Glutamatergic neuron (in vitro differentiated cells): ENCODE measurements at places on chromosomes 1 and 21. TPM values are rescaled to one million over a fixed set of nuclear protein-coding genes. Genes with fewer than 3 reads are reported as not detected.
A peak's percentile ranks its signal among the peaks of the same experiment; 100 is the strongest.

- H3K27me3 ChIP-seq, result peaks cover 7% of the 10 kb centered on the region
- H3K27ac ChIP-seq, result no peak overlapping the region
- peaks cover 22% of the 10 kb centered on the region for H3K4me1 ChIP-seq
- no peak for DNase-seq
These were observed 1.8 kb upstream of the CERS2 start for GRCh38 chr1:150976401-150976821.

DNA sequence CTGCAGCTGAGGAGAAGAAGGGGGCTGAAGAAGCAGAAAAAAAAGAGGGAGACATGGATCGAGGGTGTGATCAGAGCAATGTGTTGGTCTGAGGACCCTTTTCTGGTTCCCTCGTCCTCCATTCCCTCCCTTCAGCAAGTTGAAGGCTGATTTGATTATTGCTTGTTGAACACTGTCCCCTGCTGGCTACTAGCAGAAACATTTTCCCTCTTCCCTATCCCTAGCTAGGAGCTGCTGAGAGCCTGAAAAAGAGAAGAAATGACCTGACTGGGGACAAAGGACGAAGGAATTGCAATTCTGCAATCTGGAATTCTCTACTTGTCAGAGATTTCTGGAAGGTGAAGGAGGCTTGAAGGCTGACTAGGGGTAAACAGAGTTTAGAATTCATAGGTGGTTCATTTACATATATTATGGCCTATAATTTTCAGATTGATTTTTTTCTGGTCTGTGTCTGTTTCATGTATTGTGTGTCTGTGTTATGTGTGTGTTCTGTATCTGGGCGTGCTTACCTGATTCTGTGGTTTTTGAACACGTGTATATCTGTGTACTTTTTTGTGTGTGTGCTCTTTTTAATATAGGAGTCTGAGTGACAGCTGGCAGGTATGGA lies 9.8 kb downstream of the NHLH1 start:
- DNase-seq, result no peak
- H3K4me3 ChIP-seq, result peak overlapping the region; percentile 96
- peaks cover 47% of the 10 kb centered on the region for H3K4me1 ChIP-seq
- H3K36me3 ChIP-seq, result peaks cover 9% of the 10 kb centered on the region
- H3K27me3 ChIP-seq, result peaks cover 33% of the 10 kb centered on the region

The KCNA10 gene
- not detected for total RNA-seq

DNA sequence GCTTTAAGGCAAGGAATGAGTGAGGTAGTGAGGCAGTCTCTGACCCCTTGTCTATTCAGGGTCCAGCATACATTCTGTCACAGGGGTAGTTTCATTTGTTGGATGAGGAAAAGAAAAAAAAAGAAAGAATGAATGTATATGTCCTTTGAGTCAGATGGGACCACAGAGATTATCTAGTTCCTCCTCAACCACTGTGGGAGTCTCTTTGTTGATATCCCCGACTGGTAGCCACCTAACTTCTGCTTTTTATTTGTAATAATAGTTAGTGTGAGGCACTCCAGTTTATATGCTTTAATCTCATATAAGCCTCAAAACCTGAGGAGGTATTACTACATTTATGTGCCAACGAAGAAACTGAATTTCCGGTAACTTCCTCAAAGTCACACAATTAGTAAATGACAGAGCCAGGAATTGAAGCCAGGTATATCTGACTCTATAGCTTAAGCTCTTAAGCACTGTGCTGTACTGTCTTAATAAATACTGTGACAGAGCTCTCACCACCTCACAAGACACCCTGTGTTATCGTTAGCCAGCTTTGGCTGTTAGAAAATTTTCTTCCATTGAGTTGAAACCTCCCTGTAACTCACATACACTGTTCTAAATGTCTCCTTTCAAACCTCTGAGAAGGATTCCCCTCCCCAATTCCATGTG lies 82.2 kb downstream of the MDM4 start:
- no peaks in the 10 kb centered on the region for H3K27me3 ChIP-seq
- H3K27ac ChIP-seq, result no peak overlapping the region
- H3K4me3 ChIP-seq, result no peak overlapping the region
- no peaks in the 10 kb centered on the region for H3K36me3 ChIP-seq
- peaks cover 24% of the 10 kb centered on the region for H3K4me1 ChIP-seq

The A3GALT2 gene
- total RNA-seq, result 0.71 TPM

GRCh38 chr1:25028907-25029599 lies 99.0 kb upstream of the RUNX3 start:
- H3K27ac ChIP-seq, result no peak overlapping the region
- H3K4me1 ChIP-seq, result peaks cover 2% of the 10 kb centered on the region
- DNase-seq, result no peak
- H3K27me3 ChIP-seq, result peaks cover 2% of the 10 kb centered on the region
- no peak overlapping the region for H3K4me3 ChIP-seq
- no peaks in the 10 kb centered on the region for H3K36me3 ChIP-seq

- H3K27ac ChIP-seq, result no peak overlapping the region
- H3K27me3 ChIP-seq, result no peaks in the 10 kb centered on the region
- H3K36me3 ChIP-seq, result peaks cover 8% of the 10 kb centered on the region
These were observed 147.9 kb downstream of the C1orf21 start for GRCh38 chr1:184534690-184535089.

The SCNM1 gene
- 44.2 TPM for total RNA-seq

- H3K27ac ChIP-seq, result peak overlapping the region; percentile 28
- DNase-seq, result no peak
- peak overlapping the region; percentile 76 for H3K4me3 ChIP-seq
- no peaks in the 10 kb centered on the region for H3K27me3 ChIP-seq
- H3K4me1 ChIP-seq, result peaks cover 7% of the 10 kb centered on the region
- H3K36me3 ChIP-seq, result no peaks in the 10 kb centered on the region
These were observed 369 bp upstream of the ZYG11B start for GRCh38 chr1:52725903-52726264.

The SPRR2B gene
- not detected for total RNA-seq

GRCh38 chr1:21736876-21737275 lies 46.1 kb downstream of the USP48 start:
- no peak overlapping the region for H3K4me3 ChIP-seq
- no peak for DNase-seq
- H3K27ac ChIP-seq, result no peak overlapping the region
- no peaks in the 10 kb centered on the region for H3K36me3 ChIP-seq

- H3K27ac ChIP-seq, result no peak overlapping the region
- DNase-seq, result no peak
- H3K4me3 ChIP-seq, result no peak overlapping the region
- H3K27me3 ChIP-seq, result no peaks in the 10 kb centered on the region
- no peaks in the 10 kb centered on the region for H3K36me3 ChIP-seq
- no peaks in the 10 kb centered on the region for H3K4me1 ChIP-seq
These were observed 512.6 kb downstream of the MRPL39 start for GRCh38 chr21:25094695-25095094.

DNA sequence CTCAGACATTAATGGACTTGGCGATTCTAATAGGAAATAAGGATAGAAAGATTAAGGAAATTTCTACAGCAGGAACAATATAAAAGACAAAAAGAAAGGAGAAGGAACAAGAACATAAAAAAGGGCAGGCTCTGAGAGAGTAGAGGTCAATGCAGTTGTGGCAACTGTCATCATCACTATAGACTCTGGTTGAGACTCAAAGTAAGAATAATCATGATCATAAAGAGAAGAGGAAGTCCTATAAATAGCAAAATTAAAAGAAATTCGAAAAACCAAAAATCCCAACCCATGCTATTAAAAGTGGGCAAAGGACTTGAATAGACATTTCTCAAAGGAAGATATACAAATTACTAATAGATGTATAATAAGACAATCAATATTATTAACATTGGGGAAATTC lies 14.4 kb upstream of the XCL1 start:
- no peak overlapping the region for H3K27ac ChIP-seq
- H3K4me3 ChIP-seq, result no peak overlapping the region
- H3K27me3 ChIP-seq, result no peaks in the 10 kb centered on the region
- no peaks in the 10 kb centered on the region for H3K36me3 ChIP-seq

The KCNJ15 gene
- not detected for total RNA-seq

- H3K27ac ChIP-seq, result no peak overlapping the region
- H3K36me3 ChIP-seq, result no peaks in the 10 kb centered on the region
- no peak overlapping the region for H3K4me3 ChIP-seq
These were observed 54.5 kb downstream of the BACE2 start for GRCh38 chr21:41222247-41223068.

The LCE2A gene
- not detected for total RNA-seq

The OR2T4 gene
- not detected for total RNA-seq

DNA sequence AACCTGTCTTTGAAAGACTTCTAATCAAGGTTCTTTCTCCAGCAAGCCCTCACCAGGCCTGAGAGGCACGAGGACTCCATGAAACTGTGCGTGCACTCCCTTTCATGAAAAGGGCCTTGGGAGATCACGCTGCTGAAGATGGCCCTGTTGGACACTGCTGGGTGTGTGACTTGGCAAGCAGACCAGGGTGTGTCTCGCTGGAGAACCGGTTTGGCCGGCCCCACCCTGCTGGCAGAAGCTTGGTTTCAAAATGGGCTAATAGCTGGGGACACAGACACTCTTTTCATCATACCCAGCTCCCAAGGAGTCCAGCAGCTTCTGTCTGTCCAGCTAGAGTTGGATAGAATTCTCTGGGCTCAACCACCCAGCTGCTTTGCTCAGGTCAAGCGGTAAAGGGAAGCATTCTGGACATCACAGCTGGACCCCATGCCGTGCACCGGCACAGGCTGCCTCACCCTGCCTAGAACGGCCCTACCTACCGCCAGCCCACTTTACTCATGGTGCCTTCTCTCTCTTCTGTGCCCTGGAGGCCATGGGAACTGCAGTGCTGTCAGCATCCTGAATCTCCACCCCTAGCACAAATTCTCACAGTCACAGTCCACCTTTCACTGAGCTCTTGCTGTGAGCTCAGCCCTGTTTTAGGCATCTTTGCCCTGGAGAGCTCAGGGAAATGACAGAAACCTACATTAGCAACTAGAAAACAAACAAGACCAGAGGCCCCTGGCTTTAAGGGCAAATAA lies 24.6 kb downstream of the PKP1 start:
- no peaks in the 10 kb centered on the region for H3K36me3 ChIP-seq
- peaks cover 21% of the 10 kb centered on the region for H3K4me1 ChIP-seq
- no peak overlapping the region for H3K27ac ChIP-seq

GRCh38 chr1:42924851-42925760 lies 33.6 kb downstream of the SLC2A1 start:
- DNase-seq, result peak; percentile 46
- peak overlapping the region; percentile 97 for H3K27ac ChIP-seq
- peaks cover 12% of the 10 kb centered on the region for H3K4me1 ChIP-seq
- peaks cover 6% of the 10 kb centered on the region for H3K36me3 ChIP-seq
- peaks cover 13% of the 10 kb centered on the region for H3K27me3 ChIP-seq
- peak overlapping the region; percentile 92 for H3K4me3 ChIP-seq

DNA sequence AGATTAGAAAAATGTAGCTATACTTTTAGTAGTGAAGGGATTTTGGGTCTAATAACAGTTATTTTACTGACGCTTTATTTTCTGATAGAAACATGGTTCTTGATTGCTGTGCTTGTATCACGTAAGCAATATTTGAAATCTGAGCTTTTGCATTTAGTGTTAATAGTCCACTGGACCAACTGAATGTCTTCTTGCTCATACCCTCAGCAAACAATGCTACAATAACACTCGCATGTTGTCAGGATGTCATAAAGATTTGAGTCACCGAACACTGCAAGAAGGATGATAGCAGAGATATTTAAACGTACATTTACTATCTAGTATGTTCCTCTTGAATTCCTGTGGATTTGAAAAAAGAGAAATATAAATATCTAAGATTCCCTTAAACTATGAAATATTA lies 7.5 kb downstream of the DYRK1A start:
- DNase-seq, result no peak
- no peaks in the 10 kb centered on the region for H3K36me3 ChIP-seq
- no peaks in the 10 kb centered on the region for H3K27me3 ChIP-seq
- H3K4me1 ChIP-seq, result peaks cover 45% of the 10 kb centered on the region

The KIF2C gene
- total RNA-seq, result 8.6 TPM

DNA sequence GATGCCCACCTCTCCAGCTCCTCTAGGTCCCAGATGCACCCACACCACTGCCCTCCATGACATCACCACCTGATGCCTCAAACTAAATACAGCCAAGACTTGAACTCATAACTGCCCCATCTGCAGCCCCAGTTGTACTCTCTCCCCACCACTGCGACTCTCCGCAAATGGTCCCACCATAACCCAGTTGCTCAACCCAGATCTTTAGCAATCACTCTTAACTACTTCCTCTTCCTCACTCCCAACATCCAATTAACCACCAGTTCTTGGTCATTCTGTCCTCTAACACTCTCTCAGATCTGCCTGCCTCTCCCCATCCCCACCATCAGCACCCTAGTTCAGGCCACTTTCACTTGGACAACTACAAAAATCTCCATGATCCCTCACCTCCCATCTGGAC lies 36.8 kb upstream of the PLA2G2C start:
- no peak for DNase-seq
- H3K27me3 ChIP-seq, result peaks cover 3% of the 10 kb centered on the region
- no peak overlapping the region for H3K4me3 ChIP-seq
- H3K27ac ChIP-seq, result no peak overlapping the region

The DMBX1 gene
- not detected for total RNA-seq

The TDRD10 gene
- not detected for total RNA-seq

- DNase-seq, result no peak
- no peaks in the 10 kb centered on the region for H3K27me3 ChIP-seq
- no peak overlapping the region for H3K4me3 ChIP-seq
- H3K27ac ChIP-seq, result no peak overlapping the region
These were observed 28.8 kb downstream of the TAF5L start for GRCh38 chr1:229596925-229597699.

GRCh38 chr1:170707959-170708655 lies 44.2 kb downstream of the PRRX1 start:
- no peaks in the 10 kb centered on the region for H3K27me3 ChIP-seq
- H3K27ac ChIP-seq, result no peak overlapping the region
- DNase-seq, result no peak
- no peaks in the 10 kb centered on the region for H3K36me3 ChIP-seq

The CNKSR1 gene
- total RNA-seq, result 9.9 TPM

The HIVEP3 gene
- 15.1 TPM for total RNA-seq

GRCh38 chr1:234226113-234226818 lies 147.0 kb upstream of the COA6 start:
- DNase-seq, result no peak
- H3K36me3 ChIP-seq, result no peaks in the 10 kb centered on the region
- H3K4me1 ChIP-seq, result peaks cover 2% of the 10 kb centered on the region
- no peak overlapping the region for H3K4me3 ChIP-seq
- no peaks in the 10 kb centered on the region for H3K27me3 ChIP-seq

DNA sequence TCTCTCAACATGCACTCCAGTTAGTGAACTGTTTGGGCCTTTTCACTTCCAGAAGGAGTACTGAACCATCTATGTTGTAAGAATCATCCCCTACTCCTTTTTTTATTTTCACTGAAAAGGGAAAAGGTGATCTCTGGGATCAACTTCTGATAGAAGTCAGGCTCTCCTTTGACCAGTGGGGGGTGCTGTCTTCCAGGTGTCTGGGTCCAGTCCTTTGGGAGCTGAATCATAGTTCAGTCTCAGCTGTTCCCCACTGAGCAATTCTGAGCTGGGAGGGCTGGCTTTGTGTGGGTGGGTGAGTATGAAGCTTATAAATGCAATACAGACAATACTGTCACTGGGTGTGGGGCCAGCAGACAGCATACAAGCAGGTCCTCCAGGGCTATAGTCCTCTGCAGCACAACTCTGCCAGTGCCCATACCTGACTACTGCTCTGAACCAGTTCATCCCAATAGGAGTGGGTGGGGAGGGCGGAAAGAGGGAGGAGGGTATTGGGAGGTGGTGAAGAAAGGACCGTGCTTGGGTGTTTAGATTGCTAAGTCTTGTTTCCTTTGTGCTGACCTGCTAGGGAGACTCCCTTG lies 12.5 kb upstream of the SARS1 start:
- peak overlapping the region; percentile 28 for H3K27ac ChIP-seq
- peak; percentile 37 for DNase-seq
- H3K36me3 ChIP-seq, result no peaks in the 10 kb centered on the region
- H3K4me3 ChIP-seq, result no peak overlapping the region

GRCh38 chr1:38926091-38926490 lies 15.5 kb downstream of the RHBDL2 start:
- H3K27me3 ChIP-seq, result no peaks in the 10 kb centered on the region
- H3K4me3 ChIP-seq, result no peak overlapping the region
- H3K4me1 ChIP-seq, result no peaks in the 10 kb centered on the region
- H3K36me3 ChIP-seq, result no peaks in the 10 kb centered on the region
- DNase-seq, result no peak
